Esophagus mucosa (tissue), 1 donor: ENCODE measurements at places on chromosomes 1 and 21.

DNA sequence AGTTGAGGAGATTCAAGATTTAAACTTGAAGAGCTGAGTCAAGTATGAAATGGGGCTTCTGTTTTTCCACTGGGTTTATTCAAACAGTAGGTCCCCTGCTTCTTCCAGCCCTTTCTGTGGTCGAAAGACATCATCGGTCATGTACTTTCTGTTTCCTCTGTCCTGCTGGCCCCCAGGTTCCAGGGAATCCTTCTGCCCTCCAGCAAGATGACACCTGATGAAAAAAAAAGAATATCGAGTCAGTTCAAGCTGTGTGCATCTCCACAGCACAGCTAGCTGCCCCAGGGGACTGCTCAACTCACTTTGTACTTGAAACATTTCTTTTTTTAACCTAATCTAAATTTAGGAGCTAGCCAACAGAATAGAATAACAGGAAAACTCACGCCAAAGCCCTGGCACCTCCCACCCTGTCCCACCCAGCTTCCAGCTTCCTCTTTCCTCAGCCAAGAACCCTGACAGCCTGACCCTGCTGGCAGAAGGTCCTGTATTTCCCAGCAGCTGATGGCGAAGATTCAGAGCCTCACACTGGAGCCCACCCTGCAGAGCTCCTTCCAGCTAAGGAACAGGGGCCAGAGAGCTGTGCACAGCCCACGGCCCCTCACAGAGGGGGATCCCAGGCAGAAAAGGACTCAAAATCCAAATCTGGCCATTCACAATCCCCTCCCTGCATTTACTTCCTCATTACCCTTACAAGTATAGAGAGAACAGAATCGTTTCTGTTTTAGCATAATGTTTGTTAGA lies 176.5 kb downstream of the PSMG1 start:
- ATAC-seq: peak; percentile 21

DNA sequence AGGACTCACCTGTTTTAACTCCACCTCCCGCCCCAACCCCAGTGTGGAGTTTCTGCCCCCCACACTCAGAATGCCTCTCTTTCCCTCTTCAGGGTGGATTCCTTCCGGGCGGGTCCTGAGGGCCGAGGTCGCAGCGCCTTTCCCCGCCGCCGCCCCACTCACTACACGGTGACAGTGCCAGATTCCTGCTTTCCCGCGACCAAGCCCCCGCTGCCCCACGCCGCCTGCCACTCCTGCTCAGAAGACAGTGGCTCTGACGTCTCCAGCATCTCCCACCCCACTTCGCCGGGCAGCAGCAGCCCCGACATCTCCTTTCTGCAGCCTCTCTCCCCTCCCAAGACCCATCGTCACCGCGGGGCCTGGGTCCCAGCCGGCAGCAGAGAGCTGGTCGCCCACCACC lies 16.7 kb downstream of the INAVA start:
- no peak for ATAC-seq

- ATAC-seq: no peak
These were observed 4.6 kb downstream of the LPGAT1 start for GRCh38 chr1:211825980-211826379.

GRCh38 chr1:65832296-65832695 lies 39.6 kb downstream of the PDE4B start:
- ATAC-seq: no peak
